ENCODE measurements at places on chromosomes 6 and 20. TPM values are rescaled to one million over a fixed set of nuclear protein-coding genes. Genes with fewer than 3 reads are reported as not detected.

GRCh38 chr20:49140834-49141233, 47.3 kb downstream of the STAU1 start:
- DNase-seq, result no peak

GRCh38 chr20:39492223-39492797, 530.2 kb downstream of the DHX35 start:
- DNase-seq, result no peak

SLC17A1 gene
- not detected for total RNA-seq

GRCh38 chr20:37501940-37502339, 19.1 kb upstream of the NNAT start:
- DNase-seq, result no peak

C6orf58 gene
- total RNA-seq, result not detected

DNA sequence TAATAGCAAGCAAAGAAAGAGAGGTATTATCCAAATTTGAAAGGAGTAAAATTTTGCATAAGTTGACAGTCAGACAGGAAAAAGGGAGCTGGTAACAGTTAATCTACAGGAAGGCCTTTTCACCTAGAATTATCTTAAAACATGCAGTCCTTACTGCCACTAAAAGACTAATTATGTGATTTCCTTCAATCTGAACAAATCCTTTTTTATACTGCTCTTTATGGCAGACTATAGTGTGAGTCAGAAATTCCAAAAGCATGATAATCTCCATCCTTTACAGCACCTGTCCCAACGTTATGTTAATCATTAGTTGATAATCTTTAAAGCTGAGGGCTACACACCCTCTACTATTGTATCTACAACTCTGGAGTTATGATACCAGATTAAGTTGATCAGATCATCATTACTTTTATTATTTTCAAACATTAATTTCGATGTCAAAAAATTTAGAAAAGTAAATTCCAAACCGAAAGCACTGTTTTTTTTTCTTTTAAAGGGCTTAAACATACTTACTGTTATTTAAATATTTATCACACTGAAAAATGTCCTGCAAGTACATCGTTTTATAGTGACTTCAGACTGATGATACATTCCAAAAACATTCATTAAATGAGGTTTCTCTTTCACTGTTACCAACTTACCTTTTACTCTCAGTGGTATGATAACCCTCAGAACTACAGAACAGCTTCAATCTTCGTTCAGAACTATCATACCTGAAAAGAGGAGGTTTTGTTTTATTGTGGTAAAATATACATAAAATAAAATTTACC, 33.2 kb upstream of the AKAP7 start:
- no peak for DNase-seq
